Esophagus (tissue), 2 donors: ENCODE measurements at places on chromosomes 5 and 9. TPM values are rescaled to one million over a fixed set of nuclear protein-coding genes. Genes with fewer than 3 reads are reported as not detected.

The SCGB3A2 gene
- 0.13 TPM for polyA plus RNA-seq

The SPAAR gene
- 0.33 TPM for polyA plus RNA-seq

The PCDHB8 gene
- 0.04 TPM for polyA plus RNA-seq

The PHF24 gene
- 0.07 TPM for polyA plus RNA-seq

The IFNA13 gene
- polyA plus RNA-seq = not detected

The IL9 gene
- polyA plus RNA-seq = not detected

The ORM2 gene
- not detected for polyA plus RNA-seq

The SPATA31A3 gene
- polyA plus RNA-seq = not detected

The LMX1B gene
- polyA plus RNA-seq = 0.01 TPM

The C9 gene
- polyA plus RNA-seq = not detected

The SETX gene
- polyA plus RNA-seq = 12.2 TPM

The PCDHB14 gene
- polyA plus RNA-seq = 0.88 TPM

The KCNN2 gene
- polyA plus RNA-seq = 0.22 TPM

The SPACA9 gene
- 6.3 TPM for polyA plus RNA-seq

The SLC36A2 gene
- polyA plus RNA-seq = not detected

The MYOZ3 gene
- 0.05 TPM for polyA plus RNA-seq

The SLIT3 gene
- 0.53 TPM for polyA plus RNA-seq

The PCA3 gene
- polyA plus RNA-seq = 0.35 TPM

The COMMD10 gene
- polyA plus RNA-seq = 13.2 TPM

The CNTFR gene
- polyA plus RNA-seq = 0.22 TPM

The CDH9 gene
- not detected for polyA plus RNA-seq

The HAUS6 gene
- polyA plus RNA-seq = 2.7 TPM

The SPINK6 gene
- 0.59 TPM for polyA plus RNA-seq

The FOXI1 gene
- polyA plus RNA-seq = not detected

The BARHL1 gene
- not detected for polyA plus RNA-seq

The PCDHB5 gene
- polyA plus RNA-seq = 0.14 TPM

The DMRT2 gene
- polyA plus RNA-seq = 0.14 TPM

The GDA gene
- polyA plus RNA-seq = 0.11 TPM

The NDUFS4 gene
- 90.3 TPM for polyA plus RNA-seq

The TRIM7 gene
- 33.8 TPM for polyA plus RNA-seq

The SMIM3 gene
- polyA plus RNA-seq = 9.6 TPM

The PSAT1 gene
- polyA plus RNA-seq = 9.9 TPM

The TAF11L12 gene
- not detected for polyA plus RNA-seq

The LYSMD3 gene
- 4.0 TPM for polyA plus RNA-seq

The ANKRD18A gene
- polyA plus RNA-seq = 7.1 TPM

The PCDHB16 gene
- polyA plus RNA-seq = 0.08 TPM

The HMMR gene
- polyA plus RNA-seq = 2.1 TPM

The ZFP37 gene
- 0.35 TPM for polyA plus RNA-seq

The AGXT2 gene
- polyA plus RNA-seq = not detected

The EPB41L4A gene
- 9.6 TPM for polyA plus RNA-seq

The IL3 gene
- polyA plus RNA-seq = not detected
